Hepatic stellate cell (primary cell): ENCODE measurements at places on chromosomes 4 and X.
A peak's percentile ranks its signal among the peaks of the same experiment; 100 is the strongest.

DNA sequence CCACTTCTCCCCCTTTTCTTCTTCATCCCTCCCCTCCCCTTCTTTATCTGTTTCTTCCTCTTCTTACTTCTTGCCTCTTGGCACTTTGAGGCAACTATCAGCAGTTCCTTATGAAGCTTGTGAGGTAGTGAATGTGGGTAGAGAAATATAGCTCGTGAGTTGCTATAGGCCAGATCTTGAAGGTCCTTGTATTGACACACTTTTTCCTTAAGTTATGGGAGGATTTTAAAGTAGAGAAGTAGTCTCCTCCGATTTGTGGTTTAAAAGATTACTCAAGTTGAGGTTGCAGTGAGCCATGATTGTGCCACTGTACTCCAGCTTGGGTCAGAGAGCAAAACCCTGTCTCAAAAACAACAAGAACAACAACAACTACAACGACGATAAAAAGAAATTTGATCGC, 3.4 kb upstream of the RRAGB start:
- DNase-seq, result no peak

- DNase-seq, result no peak
These were observed 25.3 kb upstream of the TRIM60 start for GRCh38 chr4:165006456-165006855.

GRCh38 chrX:84865113-84865512, 138.6 kb upstream of the APOOL start:
- no peak for DNase-seq

- DNase-seq, result no peak
These were observed 181.0 kb downstream of the MAML3 start for GRCh38 chr4:139973015-139973414.

- DNase-seq, result no peak
These were observed 32.7 kb downstream of the MECP2 start for GRCh38 chrX:154064637-154065435.

- DNase-seq, result no peak
These were observed 323.8 kb downstream of the FBXW7 start for GRCh38 chr4:152211936-152212653.

GRCh38 chr4:67234296-67234695, 311.0 kb downstream of the CENPC start:
- no peak for DNase-seq

DNA sequence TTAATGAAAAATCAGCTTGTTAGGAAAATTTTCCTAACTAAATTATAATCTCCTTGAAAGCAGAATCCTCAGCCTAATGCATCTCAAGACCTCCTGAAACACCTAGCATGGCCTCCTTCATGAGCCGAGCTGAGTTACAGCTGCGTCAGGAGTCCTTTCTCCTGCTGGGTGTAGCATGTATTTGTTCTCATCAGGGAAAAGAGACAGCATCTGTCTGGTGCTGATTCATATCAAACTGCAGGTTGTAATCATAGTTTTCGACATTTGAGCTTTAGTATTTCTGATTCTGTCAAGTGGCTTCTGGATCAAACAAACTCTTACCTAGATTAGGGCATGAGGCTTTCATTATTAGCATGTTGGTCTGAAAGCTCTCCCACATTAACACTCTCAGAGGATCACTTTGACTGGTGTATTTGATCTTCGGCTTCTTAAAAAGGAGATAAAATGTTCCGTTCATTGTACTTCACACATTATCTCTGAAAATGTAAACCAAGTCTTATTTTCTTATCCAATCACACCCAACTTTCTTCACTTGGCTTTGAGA, 140.1 kb upstream of the FRG1 start:
- DNase-seq, result no peak

- no peak for DNase-seq
These were observed 161.3 kb upstream of the MAGEB18 start for GRCh38 chrX:25976683-25977310.

DNA sequence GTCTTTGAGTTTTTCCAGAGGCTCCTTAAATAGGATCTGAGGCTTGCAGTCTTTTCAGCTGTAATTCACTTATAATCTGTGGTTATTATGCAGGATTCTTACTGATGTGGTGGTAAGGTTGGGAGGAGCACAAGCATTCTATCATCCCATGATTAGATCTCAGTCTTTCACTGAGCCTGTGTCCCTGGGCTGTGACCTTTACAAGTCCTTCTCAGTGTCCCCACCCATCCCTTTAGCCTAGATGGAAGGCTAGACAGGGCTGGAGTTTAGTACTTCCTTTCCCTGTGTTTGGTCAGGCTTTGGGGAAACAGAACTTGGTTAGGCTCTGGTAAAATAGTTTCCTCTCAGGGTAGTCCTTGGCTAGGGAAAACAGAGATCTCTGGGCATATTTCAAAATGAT, 17.1 kb upstream of the NKAP start:
- DNase-seq, result no peak

DNA sequence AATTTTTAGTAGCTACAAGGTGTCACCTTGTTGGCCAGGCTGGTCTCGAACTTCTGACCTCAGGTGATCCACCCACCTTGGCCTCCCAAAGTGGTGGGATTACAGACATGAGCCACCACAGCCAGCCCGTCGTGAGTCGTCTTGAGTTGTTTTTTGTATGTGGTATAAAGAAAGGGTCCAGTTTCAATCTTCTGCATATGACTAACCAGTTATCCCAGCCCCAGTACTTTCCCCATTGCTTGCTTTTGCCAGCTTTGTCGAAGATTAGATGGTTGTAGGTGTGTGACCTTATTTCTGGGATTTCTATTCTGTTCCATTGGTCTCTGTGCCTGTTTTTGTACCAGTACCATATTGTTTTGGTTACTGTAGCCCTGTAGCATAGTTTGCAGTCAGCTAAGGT, 105.9 kb downstream of the OR13H1 start:
- no peak for DNase-seq

GRCh38 chr4:168304744-168305459, 13.7 kb downstream of the DDX60 start:
- DNase-seq, result peak; percentile 4

- DNase-seq, result no peak
These were observed 32.8 kb downstream of the MGARP start for GRCh38 chr4:139247241-139247640.

GRCh38 chr4:16083241-16084191, at the start of gene PROM1:
PROM1 (minus strand) TSS chr4:16084023; CDS start chr4:16075906, 8,117 bp downstream.
- DNase-seq, result no peak

DNA sequence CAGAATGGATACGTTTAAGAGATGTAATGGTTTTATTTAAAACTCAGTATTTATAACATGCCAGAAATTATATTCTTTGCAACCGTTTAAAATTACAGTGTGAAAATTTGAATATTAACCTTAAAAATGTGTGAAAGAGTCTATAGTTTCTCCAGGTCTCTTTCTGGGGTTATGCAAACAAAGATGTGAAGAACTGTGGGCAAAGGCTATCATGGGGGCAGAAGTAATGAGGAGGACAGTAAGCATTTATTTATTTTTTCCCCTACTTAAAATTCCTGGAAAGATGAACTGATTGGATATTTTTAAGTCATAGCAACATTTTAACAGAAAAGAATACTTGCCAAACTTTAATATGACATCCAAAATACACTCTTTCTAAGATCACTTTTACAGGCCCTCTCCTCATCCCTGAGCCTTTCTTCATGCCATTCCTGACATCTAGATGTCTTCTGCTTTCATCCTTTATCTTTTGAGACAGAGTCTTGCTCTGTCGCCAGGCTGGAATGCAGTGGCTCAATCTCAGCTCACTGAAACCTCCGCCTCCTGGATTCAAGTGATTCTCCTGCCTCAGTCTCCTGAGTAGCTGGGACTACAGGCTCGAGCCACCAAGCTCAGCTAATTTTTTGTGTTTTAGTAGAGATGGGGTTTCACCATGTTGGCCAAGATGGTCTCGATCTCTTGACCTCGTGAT, 46.1 kb downstream of the TMEM131L start:
- DNase-seq, result no peak

- no peak for DNase-seq
These were observed 143.6 kb downstream of the SLIT2 start for GRCh38 chr4:20395160-20395773.

GRCh38 chrX:23511793-23512192, 155.5 kb upstream of the PRDX4 start:
- no peak for DNase-seq

DNA sequence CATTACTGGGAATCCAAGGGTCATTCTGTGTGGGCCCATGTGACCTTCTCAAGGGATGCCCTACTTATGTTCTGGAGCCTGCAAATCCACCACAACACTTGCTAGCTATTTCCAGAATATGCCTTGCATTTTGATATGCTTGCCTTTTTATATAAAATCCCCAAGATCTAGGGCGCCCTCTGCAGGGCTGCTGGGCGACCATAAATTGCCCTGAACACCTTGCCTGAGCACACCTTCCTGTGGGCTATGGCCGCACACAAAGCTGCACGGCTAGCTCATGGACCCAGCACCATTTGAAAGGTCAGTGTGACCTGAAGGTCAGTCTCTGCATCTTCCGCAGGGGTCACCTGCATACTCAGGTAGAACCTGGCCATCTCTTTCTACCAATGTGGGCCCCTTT, 311.7 kb downstream of the NLGN4X start:
- DNase-seq, result no peak

- DNase-seq, result peak; percentile 73
These were observed 39.1 kb upstream of the TMEM184C start for GRCh38 chr4:147578051-147578476.

DNA sequence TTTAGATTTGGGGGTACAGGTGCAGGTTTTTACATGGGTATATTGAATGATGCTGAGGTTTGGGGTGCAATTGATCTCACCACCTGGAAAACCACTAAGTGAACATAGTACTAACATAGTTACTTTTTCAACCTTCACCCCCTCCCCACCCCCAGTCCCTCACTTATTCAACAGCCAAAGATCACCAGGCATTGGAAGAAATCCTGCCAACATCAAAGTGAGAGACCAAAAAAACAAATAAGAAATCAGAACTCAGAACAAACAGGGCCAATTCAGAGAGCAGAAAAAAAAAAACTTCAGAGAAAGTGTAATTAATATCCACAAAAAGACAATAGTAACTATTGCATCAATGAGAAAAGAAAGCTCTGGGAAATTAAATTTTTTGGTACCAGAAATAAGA, 20.5 kb upstream of the LAP3 start:
- no peak for DNase-seq

- DNase-seq, result peak; percentile 32
These were observed 53.8 kb upstream of the ATXN3L start for GRCh38 chrX:13373431-13374187.

DNA sequence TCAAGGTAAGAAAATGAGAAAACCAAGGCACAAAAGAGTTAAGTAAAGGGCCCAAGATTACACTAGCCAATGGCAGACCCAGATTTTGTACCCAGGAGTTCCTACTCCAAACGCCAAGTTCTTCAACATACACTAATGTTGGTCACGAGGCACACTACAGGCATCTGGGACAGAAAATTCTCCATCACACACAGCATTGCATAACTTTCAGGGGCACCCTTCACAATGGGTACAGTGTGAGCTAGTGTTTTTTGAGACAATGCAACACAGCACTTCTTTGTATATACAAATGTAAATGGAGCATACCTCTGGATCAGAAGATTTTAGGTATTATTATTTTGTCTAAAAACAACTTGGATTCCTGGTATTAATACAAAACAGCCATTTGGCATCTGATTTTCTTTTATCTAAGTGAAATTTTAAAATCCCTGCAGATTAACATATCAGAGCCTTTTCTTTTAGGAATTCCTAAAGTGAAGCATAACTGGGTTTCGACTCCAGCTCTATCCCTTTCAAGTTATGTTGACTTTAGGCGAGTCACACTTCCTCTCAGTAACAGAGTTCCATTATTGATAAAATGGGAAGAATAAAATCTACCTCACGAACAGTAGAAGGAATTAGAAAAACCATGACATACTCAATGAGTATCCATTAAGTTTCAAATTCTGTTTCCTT, 41.1 kb downstream of the ADGRA3 start:
- DNase-seq, result peak; percentile 12

DNA sequence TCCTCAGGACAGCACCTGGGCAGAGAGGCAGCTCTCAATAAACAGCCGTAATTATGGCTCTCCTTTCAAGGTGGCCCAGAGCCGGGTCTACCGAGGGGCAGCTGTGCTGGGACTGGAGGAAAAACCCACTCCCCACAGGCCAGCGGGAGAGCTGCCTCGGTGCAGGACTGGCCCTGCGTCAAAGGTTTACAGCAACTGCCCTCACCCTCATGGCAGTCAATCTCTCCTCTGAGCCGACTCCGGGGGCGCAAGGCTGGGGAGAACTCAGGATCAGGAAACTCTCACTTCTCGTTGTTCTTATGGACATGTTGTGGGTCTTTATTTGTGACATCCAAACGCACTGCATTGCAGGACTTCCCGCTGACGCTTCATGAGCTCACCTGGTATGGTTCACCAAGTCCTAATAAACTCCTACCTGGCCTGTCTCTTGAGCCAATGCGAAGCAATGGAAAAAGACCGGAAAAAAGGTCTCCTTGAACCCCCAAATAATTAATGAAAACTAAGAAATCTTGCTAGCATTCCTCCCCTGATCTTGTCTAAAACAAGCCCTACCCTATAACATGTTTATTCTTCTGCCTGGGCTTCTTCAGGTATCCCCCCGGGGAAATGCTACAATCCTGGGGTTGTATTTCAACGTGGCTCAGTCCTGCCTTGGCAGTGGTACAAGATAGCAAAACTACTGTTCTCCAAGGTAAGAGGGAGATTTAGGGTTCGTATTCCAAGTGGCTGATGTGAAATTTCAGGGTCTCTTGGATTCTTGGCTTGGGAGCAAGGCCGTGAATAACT, 50.1 kb upstream of the CDKN2AIP start:
- DNase-seq, result no peak
